ENCODE measurements at places on chromosomes 4 and X. TPM values are rescaled to one million over a fixed set of nuclear protein-coding genes. Genes with fewer than 3 reads are reported as not detected.

GRCh38 chrX:132594129-132594528, 105.3 kb upstream of the MBNL3 start:
- DNase-seq = peak; percentile 51

GRCh38 chr4:146346276-146346675, 131.9 kb downstream of the REELD1 start:
- DNase-seq = no peak

DNA sequence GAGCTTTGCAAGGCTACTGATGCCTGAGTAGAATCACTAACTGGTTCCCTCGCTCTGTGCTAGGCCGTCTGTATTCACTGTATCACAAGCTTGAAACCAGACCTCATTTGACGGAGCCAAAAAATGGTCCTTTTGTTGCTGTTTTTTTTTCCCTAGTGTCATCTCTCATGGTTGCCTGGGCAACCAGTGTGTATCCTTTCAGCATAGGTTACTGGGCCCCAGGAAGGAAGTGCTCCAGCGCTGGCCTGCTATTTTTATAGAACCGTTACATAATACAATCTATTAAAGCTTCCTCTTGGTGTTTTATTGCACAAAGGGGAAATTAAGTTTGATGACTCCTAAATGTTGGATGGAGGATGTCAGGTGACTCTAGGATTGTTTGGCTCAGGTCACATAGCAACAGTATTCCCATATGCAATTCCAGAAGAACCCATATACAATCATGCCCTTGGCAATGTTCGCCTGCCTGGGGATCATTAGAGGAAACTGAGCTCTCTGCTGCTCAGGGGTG, 220.4 kb downstream of the SPRY1 start:
- DNase-seq = peak; percentile 61

DNA sequence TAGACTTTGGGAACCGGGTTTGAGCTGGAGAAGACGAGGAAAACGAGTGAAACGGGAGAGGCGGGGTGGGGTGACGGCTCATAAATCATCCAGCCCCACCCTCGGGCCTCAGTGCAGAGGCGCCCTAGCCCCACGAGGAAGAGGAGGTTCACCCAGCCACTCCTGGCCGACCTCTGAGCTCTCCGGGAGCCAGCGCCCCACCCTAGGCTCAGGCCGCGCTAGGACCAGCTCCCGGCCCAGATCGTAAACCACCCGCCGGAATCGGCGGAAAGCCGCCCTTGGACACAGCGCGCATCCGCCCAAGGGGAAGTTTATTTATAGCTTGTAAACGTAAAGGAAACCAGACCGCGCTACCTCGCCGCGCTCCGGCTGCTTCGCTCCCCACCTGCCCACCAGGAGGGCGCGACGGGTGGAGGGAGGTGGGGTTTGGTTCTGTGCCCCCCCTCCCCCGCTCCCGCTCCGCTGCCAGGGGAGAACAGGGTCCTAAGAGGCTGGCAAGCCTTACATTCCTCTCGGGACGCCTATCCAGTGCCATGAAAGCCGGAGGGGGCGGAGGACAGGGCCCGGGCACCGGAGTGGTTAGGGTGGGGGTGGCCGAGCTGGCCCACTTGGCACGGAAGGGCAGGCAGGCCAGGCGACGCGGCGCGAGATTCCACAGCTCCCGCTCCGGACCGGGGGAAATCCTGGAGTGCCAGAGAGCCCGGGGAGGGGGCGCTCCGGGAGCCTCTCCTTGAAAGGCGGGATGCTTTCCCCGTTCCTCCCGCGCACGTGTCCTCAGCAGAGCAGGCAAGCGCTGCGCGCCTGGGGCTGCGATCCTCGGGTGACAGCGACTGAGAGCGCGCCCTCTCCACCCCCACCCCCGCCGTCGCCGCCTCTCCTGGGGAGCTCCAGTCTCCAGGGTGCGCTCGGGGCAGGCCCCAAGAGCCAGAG, 84.2 kb downstream of the BCOR start:
- DNase-seq = peak; percentile 76

Gene FAM133A
- 0.11 TPM for total RNA-seq

- DNase-seq = no peak
These were observed 77.0 kb upstream of the STX18 start for GRCh38 chr4:4618847-4619246.

GRCh38 chrX:112731793-112732192, 52.1 kb upstream of the LHFPL1 start:
- DNase-seq = peak; percentile 44

Data from GM23248 (cell line).